ENCODE measurements at places on chromosomes 1 and 21.

DNA sequence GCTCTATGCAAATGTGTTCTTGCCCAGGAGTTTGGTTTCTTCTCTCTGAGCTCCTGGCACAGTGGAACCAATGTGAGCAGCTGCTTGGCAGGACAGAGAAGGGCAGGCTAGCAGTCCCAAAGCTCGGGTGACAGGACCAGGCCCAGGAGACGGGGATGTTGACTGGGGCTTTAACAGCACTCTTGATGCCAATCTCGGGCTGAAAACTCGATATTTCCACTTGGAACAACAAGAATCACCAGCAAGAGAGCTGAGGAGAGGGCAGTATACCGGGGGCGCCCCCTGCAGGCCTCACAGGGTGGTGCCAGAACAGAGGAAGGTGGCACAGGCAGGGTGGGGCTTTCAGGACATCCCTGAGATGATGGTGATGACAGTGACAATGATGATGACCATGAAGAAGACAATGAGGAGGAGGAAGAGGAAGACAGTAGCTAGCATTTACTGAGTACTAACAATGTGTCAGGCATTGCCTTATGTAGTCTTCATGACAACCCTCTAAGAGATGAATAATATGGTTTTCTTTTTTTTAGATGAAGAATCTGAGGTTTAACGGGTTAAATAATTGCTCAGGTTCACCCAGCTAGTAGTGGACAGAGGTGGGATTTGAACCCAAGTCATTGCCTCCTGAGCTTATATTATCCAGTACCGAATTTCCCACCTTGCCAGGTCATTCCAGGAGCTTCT lies 2.7 kb upstream of the KCNJ9 start:
- peak; percentile 73 for DNase-seq

- peak; percentile 10 for DNase-seq
Measured at GRCh38 chr1:185559684-185560331, 174.4 kb upstream of the HMCN1 start.

DNA sequence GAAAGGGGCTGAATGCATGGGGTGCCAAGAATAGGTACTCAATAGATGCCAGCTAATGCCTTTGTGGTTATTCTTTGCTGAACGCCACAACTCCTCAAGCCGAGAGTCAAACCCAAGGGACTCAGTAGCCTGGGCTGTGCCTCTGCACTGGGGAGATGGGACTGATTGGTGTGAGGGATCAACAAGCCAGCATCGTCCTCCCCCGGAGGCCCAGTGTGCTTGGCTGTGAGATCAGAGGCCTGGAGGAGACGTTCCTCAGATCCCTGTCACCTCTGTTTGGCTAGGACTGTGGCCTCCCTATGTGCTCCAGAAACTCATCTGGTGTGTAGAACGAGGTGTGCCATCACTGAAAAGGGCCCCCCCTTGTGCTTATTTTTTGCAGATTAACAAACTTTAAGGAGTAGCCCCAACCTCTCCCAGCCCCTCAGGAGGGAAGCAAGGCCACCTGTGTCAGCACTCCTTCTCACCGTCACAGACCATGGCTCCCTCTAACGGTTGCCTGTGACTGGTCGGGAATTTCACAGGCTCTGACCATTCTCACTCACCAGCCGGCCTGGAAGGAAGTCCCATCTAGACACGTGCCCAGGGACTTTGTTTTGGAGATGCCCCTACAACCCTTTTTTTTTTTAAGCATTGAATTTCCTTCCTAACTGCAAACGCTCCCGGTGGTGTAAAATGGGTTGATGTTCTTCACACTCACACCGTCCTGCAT lies 194.0 kb upstream of the VAMP3 start:
- DNase-seq = peak; percentile 25

- no peak for DNase-seq
Measured at GRCh38 chr1:171611306-171611705, 10.7 kb upstream of the MYOCOS start.

- DNase-seq = no peak
Measured at GRCh38 chr1:224882264-224882663, 47.2 kb upstream of the DNAH14 start.

DNA sequence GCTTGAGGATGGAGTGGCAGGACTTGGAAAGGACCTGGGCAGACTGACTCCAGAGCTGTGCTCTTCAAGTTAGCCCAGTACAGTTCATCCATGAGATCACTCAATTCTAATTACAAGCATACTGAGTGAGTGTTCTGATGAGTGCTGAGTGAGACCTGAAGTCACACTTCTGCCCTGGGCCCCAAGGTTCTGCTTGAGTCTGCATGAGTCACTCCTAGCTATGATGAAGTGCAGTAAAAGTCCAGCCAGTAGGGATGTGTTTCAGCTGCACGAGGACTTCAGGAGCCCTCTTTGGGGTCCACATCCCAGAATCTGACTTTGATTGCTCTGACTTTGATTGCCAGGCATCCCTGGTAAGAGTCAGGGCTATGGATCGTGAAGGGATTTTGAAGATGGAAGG lies 35.8 kb downstream of the PLEKHA6 start:
- no peak for DNase-seq

DNA sequence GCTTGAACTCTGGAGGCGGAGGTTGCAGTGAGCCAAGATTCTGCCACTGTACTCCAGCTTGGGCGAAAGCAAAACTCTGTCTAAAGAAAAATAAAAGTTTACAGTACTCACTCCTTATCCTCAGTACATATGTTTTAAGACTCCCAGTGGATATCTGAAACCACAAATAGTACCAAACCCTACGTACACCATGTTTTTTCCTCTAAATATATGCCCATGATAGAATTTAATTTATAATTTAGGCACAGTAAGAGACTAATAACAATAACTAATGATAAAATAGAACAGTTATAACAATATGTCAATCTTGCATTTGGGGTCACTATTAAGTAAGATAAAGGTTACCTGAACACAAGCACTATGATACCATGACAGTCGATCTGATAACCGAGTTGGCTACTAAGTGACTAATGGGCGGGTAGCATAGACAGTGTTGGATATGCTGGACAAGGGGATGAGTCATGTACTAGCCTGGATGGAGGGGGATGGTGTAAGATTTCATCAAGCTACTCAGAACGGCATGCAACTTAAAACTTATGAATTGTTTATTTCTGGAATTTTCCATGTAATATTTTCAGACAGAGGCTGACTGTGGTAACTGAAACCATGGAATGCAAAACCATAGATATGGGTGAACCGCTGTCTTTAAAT lies 43.7 kb downstream of the ST7L start:
- no peak for DNase-seq

DNA sequence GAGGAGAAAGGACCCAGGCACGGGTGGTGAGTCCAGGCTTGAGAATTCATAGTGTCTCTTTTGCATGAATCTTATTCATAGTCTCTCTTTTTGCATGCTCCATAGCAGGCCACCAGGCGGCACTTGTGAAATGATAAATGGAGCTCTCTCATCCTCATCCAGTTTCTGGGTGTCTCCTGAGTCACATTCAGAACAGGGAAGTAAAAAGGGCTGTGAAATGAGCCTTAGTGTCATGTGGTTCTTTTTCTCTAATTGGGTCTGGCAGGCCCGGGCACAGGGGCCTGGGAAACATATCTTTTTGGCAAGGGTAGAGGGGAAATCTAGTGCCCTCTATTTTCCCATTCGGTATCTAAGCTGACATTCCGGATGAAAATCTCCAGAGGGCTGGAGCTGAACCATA lies 19.1 kb upstream of the NCF2 start:
- no peak for DNase-seq

GRCh38 chr21:31660259-31660565 lies 719 bp downstream of the SOD1 start:
- DNase-seq = no peak

DNA sequence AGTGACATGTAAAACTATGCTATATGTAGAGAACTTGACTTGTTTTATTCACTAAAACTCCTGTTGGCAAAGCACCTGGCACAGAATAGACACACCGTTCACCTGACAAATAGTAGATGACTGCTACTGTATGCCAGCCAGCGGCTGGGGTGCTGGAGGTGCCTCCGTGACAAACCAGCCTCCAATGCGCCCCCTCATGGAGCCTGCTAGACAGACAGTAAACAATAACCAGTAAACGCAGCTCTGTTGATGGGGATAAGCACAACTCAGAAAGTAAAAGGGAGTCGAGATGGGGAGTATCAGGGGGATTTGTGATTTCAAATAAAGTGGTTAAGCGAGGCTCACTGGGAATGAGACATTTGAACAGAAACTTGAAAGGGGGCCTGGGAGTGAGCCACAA lies 107.2 kb downstream of the PRDM2 start:
- peak; percentile 45 for DNase-seq

GRCh38 chr1:201721082-201722049 lies 107.6 kb upstream of the IPO9 start:
- DNase-seq = no peak

GRCh38 chr1:156502391-156502893 lies 1.9 kb upstream of the MEF2D start:
- no peak for DNase-seq

DNA sequence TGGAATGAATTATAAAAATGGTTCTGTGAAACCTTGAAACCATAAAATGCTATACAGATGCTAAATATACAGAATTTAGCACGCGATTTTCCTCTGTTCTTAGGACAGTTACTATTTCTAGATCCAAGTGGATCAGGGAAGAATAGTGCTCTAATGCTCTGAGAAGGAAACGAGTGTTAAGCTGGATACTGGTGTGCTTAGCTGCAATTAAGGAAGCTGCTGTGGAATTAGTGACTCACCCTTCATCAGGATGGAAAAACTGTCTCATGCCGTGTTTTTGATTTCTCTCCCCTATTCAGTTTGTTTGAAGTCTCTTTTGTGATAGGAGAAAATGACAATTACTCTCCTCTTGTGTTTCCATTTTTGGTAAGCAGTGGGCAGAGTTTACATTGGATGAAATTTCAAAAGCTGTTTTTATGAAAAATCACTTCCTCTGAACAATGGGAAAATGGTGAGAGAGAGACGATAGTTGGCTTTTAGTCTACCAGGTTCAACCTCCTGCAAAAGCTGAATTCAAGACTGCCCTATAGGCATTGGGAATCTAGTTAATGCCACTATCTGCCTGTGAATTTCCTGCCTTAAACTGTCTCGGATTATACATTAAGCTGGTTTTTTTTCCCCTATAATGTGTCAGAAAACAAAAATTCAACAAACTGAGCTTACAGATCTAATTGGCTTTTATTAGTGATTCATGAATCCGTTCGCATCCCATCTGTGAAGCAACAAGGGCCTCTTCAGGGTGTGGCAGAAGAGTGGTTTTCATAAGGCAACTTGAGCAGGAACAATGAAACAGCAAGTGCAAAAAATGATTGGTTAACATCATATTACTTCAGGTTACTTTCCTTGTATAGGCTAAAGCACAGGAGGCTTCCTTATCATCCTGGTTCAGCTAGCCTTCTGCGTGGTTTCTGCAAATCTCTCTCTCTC lies 179.8 kb downstream of the ST6GALNAC3 start:
- no peak for DNase-seq

DNA sequence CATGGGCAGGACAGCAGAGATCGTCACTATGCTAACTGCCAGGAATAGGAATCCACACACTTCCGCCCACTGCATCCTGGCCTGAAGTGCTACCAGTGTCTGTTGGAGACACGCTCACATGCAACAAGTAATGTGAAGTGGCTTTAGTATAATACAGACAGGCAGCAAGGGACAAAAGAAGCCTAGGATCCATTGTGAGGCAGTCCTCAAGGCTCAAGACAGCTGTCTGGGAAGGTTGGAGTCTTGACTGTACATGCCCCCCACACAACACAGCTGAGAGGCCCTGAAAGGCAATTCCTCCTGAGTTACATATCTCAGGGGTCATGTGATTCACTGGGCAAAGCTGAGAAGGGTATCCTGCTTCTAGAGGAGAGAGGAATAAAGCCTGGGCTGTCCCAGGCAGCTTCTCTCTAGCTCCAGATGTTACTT lies 39.9 kb upstream of the CD1D start:
- no peak for DNase-seq

DNA sequence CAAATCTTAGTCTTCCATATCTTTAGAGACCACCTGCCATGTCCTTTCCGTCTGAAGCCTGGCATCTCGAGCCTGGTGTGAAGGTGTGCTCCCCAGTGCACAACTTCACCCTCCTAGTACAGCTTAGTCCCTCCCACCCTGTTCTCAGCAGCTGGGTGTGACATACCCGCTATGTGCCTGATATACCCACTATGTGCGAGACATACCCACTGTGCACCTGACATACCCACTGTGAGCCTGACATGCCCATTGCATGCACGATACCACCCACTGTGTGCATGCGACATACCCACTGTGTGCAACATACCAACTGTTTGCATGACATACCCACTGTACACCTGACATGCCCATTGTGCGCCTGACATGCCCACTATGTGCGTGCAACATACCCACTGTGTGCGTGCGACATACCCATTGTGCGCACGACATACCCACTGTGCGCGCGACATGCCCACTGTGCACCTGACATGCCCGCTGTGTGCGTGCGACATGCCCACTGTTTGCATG lies 3.0 kb upstream of the RRP1 start:
- no peak for DNase-seq

Measured in HuH-7 (cell line).